Choroid plexus epithelial cell (primary cell): ENCODE measurements at places on chromosomes 5 and 9.

- DNase-seq, result no peak
Measured at GRCh38 chr5:4295663-4296339, 700.2 kb downstream of the IRX1 start.

- DNase-seq, result no peak
Measured at GRCh38 chr5:138720840-138721239, 32.4 kb upstream of the CTNNA1 start.

DNA sequence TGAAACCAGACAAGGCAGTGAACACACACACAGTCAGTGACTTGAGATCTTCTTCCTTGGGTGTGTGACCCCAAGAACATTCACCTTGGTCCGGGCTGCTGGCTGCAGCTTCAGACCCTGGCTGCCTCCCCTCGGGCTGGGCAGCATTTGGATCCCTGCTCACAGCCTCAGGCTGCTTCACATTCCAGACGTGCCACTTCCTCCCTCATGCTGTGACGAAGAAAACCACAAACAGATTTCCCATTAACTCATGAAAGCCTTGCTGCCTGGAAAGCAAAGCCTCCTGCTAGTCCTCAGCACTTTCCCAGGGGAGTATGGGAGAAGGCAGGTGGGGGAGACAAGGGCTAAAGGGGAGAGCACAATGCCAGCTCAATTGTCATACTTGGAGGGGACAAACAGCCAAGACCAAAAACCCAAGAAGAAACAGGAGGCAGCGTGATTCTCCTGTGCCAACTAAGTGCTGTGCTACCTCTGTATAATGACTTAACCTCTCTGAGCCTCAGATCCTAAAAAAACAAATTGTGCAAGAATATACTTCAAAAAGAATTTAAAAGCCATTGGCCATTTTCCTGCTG, 594.6 kb upstream of the BRINP1 start:
- DNase-seq, result peak; percentile 87

- DNase-seq, result no peak
Measured at GRCh38 chr5:113823696-113824095, 310.2 kb downstream of the YTHDC2 start.

GRCh38 chr9:70983723-70984295, 137.6 kb downstream of the TRPM3 start:
- peak; percentile 31 for DNase-seq

DNA sequence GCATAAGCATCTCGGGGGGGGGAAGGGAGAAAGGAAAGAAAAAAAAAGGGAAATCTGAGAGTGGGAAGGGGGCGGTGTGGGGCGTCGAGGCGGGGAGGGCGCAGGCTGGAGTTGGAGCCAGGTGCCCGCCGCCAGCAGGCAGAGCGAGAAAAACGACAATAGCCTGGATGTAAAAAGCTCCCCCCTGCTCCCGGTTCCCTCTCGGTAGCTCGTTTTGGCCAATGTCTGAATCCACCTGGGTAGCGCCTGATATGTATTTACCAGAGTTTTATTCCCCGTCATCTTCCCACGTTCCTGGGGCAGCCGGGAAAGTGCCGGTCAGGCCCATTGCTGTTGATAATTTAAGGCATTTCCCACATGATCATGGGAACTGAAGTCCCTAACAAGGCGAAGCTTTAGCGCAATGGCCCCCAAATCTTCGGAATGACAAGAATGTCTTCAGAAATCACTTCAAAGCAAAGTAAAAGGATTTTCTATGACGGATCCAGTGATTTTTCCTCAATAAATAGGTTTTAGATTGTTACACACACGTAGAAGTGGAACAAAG, 3.0 kb upstream of the OTP start:
- DNase-seq, result no peak

- DNase-seq, result no peak
Measured at GRCh38 chr5:139904816-139905661, 109.4 kb downstream of the PSD2 start.

- no peak for DNase-seq
Measured at GRCh38 chr5:140039561-140039960, 3.5 kb downstream of the NRG2 start.

- no peak for DNase-seq
Measured at GRCh38 chr5:62127098-62127736, 178.8 kb upstream of the KIF2A start.
